ENCODE measurements at places on chromosomes 1 and 21.

- no peak for DNase-seq
Measured at GRCh38 chr1:156150333-156151011, 2.9 kb upstream of the SEMA4A start.

GRCh38 chr1:226073184-226073950 is 10.9 kb downstream of the H3-3A start:
- DNase-seq: no peak

GRCh38 chr21:45383615-45384201 is 21.3 kb upstream of the COL18A1 start:
- DNase-seq: no peak

GRCh38 chr1:26161415-26162219 is 2.7 kb downstream of the FAM110D start:
- DNase-seq: peak; percentile 46

- no peak for DNase-seq
Measured at GRCh38 chr1:248822148-248823032, 3.3 kb downstream of the SH3BP5L start.

DNA sequence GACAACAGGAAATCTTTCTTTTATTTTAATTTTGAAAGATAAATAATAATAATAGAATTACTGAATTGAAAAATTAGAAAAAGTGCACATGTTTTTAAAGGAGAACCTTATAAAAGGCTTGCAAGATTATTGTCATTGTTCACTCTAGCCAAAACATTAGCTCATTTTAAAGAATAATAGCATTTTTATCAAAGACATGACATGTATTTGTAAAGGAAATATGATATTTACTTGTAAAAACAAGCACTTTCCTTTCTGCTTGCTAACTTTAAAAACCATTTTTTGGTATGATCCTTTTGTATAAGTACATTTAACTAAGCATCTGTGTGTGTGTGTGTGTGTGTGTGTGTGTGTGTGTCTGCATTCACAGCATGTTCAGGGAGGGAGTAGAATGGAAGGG is 156.3 kb upstream of the C1orf87 start:
- DNase-seq: no peak

All from hematopoietic multipotent progenitor cell treated with erythropoietin and hydrocortisone succinate and interleukin-3 and kit ligand, for 17 days (in vitro differentiated cells).